ENCODE measurements at places on chromosomes 5 and 9.
A peak's percentile ranks its signal among the peaks of the same experiment; 100 is the strongest.

- DNase-seq: no peak
Measured at GRCh38 chr9:118455788-118456187, 751.6 kb downstream of the TLR4 start.

DNA sequence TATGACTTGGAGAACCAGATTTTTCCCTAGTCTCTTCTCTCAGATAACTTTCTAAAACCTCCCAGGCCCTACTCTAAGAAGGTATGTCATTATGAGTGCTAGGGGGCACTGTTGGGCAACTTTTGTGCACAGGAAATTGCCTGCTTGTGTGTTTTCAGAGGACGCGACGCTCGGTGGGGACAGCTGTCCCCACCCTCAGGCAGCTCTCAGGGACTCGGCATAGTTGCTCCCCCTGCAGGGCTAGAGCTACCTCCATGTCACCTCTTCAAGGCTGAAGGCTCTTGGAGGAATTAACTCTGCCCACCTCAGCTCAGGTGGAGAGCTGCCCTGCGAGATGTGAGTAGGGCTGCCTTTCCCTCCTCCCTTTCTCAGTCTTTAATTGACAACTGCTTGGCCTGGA lies 10.2 kb upstream of the TIFAB start:
- DNase-seq: peak; percentile 57

- no peak for DNase-seq
Measured at GRCh38 chr9:121663591-121663990, 12.2 kb downstream of the DAB2IP start.

DNA sequence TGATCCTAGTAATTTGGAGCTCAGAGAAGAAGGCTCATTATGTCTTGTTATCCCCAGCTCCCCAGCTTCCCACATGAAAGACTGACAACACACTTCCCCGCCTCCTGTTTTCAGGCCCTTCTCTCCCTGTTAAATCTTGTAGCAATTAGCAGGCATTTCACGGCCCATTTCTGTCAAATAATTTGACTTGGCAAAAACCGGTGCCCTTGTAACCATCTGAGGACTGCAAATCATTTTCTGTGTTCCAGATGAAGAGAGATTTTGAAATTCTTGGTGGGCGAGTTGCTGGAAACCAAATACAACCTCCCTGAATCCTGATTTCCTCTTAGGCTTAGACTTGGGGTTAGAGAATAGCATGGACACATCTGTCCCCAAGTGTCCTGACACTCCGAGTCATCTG lies 109.7 kb downstream of the MSX2 start:
- no peak for DNase-seq

- DNase-seq: no peak
Measured at GRCh38 chr5:145984072-145984471, 47.7 kb downstream of the SH3RF2 start.

GRCh38 chr5:102324714-102325113 lies 28.6 kb upstream of the SLCO4C1 start:
- no peak for DNase-seq

GRCh38 chr5:42590566-42590965 lies 166.1 kb upstream of the CCDC152 start:
- no peak for DNase-seq

DNA sequence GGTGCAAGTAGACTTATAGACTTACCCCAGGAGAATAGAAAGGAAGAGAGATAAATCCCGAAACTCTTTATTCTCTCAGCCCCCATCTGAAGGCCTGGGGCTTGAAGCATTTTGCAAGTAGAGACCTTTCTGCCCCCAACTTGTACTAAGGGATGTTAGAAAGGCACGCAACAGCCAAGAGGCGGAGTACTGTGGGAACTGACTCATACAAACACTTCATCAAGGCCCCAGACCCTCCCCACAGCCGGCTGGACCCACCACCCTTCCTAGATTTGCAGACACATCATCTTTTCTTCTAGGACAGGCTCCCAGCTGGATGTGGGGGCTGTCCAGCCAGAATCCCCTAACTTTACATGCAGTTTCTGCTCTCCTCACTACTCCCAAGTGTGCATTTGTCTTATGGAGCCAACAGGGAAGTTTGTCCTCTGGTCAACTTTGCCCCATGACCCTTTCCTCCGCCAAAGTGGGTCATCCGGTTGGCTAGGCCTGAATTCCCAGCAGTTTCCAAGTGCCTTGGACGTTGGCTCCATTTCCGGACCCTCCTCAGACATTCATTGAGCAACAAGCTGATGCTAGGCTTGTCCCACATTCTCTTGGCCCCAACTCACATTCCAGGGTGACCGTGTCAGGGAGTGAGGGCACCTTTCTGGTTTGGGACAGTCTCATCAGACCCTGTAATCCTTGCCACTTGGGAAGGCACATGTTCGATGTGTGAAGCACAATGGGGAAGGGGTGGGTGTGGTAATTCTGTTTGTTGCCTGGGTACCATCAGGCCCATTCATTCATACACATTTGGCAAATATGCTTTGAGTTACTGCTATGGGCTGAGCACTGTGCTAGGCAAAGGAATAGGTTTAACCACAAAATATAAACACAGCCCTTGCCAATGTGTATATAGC lies 64.6 kb downstream of the ABLIM3 start:
- DNase-seq: no peak

All from stimulated activated naive CD4-positive, alpha-beta T cell (primary cell).